Stimulated activated effector memory CD8-positive, alpha-beta T cell treated with anti-CD3 and anti-CD28 coated beads, Interleukin-12 subunit alpha, Interleukin-12 subunit beta, amount 100 ng/mL, for 72 hours (primary cell): ENCODE measurements at places on chromosomes 4 and X.

DNA sequence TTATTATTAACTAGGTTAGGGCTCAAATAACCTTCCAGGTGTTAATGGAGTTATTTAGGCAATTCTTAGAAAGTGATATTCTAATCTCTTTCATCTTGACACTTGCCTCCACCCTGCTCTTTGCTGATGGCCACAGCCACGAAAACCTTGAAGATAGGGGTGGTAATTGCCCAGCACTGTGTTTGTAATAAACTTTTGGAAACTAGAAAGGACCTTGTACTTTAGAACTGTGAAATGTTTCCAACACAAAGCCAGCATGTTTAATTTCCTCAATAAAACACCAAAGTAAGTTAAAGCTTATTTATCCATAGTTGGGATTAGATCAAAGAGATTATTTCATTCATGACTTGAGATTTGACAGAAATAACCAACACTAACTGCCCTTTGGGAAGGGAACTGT lies 78.3 kb downstream of the MAOA start:
- no peak for DNase-seq

- no peak for DNase-seq
Observed at GRCh38 chr4:79597266-79597665, 189.2 kb upstream of the GK2 start.

- no peak for DNase-seq
Observed at GRCh38 chr4:155908187-155909139, 5.0 kb downstream of the TDO2 start.

- no peak for DNase-seq
Observed at GRCh38 chrX:24692305-24692704, 1.4 kb upstream of the POLA1 start.

DNA sequence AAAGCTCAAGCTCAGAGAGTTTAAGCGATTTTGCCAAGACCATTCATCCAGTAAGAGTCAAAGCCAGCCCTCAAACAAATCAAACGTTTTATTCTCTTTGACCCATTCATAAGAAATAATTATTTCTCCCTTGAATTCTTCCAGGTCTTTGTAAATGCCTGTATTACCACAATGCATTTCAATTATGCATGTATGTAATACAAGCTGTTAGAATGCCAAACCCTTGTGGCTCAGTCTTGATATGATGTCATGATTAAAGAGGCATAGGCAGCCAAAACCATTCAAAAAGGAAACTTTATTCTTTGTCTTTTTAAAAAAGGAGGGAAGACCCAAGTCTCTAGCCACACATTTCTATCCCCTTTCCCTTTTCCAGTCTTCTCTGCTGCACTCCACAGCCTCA lies 56.5 kb upstream of the PGM2 start:
- DNase-seq = no peak
